ENCODE measurements at places on chromosomes 7 and 10. TPM values are rescaled to one million over a fixed set of nuclear protein-coding genes. Genes with fewer than 3 reads are reported as not detected.

DNA sequence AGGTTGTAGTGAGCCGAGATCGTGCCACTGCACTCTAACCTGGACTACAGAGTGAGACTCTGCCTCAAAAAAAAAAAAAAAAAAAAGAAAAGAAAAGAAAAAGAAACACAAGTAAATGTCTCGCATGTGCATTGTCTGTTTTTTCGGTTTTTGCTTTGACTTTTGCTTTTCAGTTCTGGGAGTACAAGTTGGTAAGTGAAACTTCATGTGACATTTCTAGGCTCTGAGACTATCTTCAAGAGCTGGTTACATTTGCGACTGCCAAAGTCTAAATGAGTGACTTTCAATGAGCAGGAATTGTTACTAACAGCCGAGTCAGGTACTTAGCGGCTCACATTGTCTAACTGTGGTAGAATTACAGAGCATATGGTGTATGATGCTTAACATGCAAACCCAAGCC lies 107.0 kb upstream of the CELF2 start:
- DNase-seq: no peak

DNA sequence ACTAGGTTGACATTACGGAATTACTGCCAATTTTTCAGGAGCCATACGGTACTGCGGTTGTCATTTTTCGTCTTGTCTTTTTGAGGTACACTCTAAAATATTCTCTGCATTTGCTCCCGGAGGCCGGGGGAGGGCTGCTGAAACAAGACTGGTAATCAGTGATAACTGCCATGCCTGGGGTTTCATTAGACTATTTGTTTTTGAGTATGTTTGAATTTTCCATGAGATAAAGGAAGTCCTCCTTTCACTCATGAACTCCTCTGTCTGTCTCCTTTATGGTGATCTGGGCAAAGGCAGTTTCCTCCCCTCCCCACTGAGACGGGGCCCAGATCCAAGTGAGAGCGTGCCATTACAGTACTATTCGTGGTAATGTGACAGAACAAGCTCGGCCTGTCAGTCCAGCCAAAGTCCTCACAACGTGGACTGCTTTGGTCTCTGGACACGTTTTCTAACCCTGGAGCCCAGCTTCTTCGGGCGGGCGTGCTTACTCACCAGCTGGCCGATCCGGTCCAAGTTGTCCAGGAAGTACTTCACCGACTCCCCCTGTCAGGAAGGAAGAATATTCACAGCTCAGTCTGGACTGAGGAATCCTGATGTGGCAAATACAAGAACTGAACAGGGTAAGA lies 45.1 kb downstream of the AMZ1 start:
- no peak for DNase-seq

DNA sequence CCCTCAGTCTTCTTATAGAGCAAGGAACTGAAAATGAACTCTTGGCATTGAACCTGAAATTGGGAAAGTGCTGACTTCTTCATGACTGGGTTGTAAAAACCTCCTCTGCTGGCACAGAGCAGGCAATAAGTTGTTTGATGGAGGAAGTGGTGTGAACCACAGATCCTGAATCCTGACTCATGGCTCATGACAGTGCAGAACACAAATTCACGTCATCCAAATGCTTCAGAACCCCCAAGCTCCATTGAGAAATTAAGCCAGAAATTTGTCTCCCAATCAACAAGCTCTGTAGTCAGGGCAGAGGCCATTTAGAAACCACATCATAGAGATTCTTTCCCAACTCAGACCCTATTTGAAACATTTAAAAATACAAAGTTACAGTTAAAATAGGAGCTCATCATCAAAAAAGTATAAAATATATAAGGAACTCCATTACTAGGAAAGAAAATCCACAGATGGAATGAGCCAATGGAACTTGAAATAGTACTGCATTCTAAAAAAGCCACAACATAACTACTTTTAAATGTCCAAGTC lies 10.3 kb upstream of the STK17A start:
- no peak for DNase-seq

GRCh38 chr10:54961040-54961439 lies 160.0 kb upstream of the PCDH15 start:
- DNase-seq: no peak

- DNase-seq: no peak
These were observed 721 bp downstream of the ARL3 start for GRCh38 chr10:102713539-102713813.

DNA sequence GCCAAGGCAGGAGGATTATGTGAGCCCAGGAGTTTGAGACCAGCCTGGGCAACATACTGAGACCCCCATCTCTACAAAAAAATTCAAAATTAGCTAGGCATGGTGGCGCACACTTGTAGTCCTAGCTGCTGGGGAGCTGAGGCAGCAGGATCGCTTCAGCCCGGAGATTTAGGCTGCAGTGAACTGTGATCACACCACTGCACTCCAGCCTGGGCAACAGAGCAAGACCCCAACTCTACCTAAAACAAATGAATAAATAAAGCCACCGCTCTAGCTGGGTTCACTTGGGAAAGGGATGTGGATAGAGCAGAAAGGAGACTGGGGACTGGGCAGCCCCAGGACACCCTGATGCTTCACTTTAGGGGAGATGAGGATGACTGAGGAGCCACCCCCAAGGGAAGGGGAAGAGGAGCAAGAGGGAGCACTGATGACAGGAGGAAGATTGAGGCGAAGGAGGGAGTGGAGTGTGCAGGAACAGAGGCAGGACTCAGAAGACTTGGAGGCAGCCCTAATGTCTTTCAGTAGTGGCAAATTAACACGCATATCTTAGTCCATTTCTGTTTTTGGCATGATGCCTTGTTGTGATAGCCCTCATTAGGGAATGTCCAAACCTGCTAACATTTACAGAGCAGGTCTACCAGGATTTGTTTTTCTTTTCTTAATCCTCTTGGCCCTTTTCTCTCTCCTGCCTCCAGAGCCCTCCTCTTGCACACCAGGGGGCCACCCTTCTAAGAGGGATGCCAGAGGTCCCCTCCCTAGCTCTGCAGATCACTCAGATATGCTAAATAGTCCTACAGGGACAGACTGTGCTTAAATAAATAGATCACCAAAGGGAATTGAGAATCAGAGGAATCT lies 88.3 kb downstream of the C10orf105 start:
- DNase-seq: peak; percentile 13

GRCh38 chr10:29585488-29585976 lies 49.2 kb downstream of the SVIL start:
- no peak for DNase-seq

- no peak for DNase-seq
These were observed 667.2 kb downstream of the GATA3 start for GRCh38 chr10:8721650-8722049.

DNA sequence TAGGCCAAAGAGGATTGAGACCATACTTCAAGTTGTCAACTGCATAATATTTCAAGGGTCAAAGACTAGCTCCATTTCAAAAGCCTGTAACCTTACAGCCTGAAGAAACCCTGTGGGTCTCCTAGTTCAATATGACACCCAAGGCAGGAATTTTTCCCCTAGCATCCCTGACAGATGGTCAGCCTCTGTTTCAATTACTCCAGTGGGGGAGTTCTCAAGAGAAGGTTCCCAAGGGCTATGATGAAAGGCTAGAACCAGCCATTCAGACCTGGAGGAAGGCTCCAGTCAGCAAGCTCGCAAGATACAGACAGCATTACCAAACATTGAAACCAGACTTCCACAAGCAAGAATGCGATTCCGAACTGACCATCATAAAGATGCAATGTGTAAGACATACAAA lies 1.6 kb downstream of the HTR7 start:
- no peak for DNase-seq

- no peak for DNase-seq
These were observed 77.9 kb upstream of the MXI1 start for GRCh38 chr10:110129490-110129889.

The STEAP1 gene
- total RNA-seq: 1.4 TPM

The DLX5 gene
- 0.67 TPM for total RNA-seq

The TWIST1 gene
- total RNA-seq: 3.8 TPM

The EBLN1 gene
- total RNA-seq: not detected

The NRCAM gene
- 13.6 TPM for total RNA-seq

The PKD2L1 gene
- total RNA-seq: not detected

The FKBP9 gene
- 112 TPM for total RNA-seq

The OR2A1 gene
- total RNA-seq: 0.33 TPM
